Activated CD8-positive, alpha-beta T cell treated with anti-CD3 and anti-CD28 coated beads, Interleukin-2, amount 10 ng/mL, durations not matched to agents 7 days and 5 days (primary cell): ENCODE measurements at places on chromosomes 2 and 18. TPM values are rescaled to one million over a fixed set of nuclear protein-coding genes. Genes with fewer than 3 reads are reported as not detected.

DNA sequence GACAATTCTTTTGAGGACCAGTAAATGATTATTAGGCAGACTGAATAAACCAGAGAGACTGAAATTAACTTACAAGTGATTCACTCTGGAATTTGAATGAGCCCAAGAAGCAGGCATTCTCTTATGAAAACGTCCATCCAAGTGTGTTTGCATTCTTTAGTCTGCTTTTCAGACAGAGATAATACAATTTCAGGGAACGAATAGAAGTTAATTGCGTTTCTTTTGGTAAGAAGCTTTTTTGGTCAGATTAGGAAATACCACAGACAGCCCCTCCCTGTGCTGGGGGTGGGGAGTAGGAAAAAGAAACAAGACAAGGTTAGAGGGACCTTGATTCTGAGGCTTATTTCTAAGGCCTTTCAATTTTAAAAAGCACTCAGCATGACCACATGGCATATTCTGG lies 874.4 kb downstream of the SUCLG1 start:
- no peak for DNase-seq

DNA sequence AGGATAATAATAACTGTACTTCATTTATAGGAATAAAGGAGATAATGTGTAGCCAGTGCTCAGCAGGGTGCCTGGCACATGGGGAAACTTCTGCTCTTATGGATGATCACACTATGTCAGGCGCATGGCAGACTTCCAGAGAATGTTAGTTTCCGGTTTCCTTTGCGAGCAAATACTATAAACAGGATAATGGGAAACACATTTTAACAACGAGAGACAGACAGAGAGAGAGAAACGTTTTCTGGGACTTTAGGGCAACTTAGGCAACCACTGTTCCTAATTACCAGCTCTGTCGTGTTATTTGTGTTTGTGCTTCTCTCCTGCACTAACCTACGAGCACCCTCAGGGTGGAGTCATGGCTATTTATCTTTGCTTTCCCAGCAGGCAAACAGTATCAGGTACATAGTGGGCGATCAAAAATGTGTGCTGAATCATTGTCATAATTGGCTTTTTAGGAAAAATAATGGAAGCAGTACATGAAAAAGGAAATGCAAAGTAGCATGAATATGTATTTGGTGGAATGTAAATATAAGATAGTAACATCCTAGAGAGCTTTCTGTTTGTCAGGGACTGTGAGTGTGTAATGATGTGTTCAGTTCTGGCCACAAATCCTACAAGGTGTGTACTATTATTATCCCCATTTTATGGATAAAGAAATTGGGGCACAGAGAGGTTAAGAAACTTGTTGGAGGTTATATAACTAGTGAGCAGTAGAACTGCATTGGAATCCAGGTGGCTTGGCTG lies 36.8 kb upstream of the IGFBP2 start:
- DNase-seq = no peak

DNA sequence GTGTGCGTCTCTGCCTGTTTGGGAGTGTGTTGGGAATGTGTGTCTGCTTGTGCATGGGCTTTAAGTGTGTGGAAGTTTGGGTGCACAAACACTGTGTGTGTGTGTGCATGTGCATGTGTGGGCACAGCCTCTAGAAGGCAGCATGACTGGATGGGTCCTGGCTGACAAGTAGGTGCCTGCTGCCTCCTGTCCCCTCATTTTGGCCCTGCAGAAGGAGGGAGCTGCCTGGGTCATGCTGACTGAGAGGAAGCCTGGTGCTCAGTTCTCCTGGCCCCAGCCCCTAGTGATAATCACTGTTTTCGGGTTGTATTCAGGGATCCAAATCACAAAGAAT lies 34.1 kb downstream of the GLI2 start:
- DNase-seq = no peak

GRCh38 chr18:51649796-51650195 lies 452.3 kb upstream of the MEX3C start:
- DNase-seq = no peak

GRCh38 chr2:65264821-65265670 lies 37.4 kb downstream of the ACTR2 start:
- peak; percentile 25 for DNase-seq

DNA sequence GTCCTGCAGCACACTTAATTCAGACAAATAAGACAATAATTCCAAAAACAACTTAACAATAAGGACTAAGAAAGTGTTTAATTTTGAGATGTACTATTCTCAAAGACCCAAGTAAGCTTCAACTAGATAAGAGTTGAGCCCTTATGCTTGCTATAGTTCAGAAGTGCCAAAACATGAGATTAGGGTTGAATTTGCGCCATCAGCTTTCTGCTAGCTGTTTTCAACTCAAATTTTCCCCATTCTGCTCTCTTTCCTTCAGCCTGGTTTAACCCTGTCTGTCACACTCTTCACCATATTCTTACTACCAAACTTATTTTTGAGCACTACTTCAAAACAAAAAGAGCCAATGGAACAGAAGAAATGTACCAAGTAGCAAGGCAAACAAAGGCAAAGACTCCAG lies 4.1 kb downstream of the NFE2L2 start:
- no peak for DNase-seq

GRCh38 chr2:151189125-151189524 lies 72.5 kb downstream of the RBM43 start:
- DNase-seq = peak; percentile 53

GRCh38 chr2:70743677-70744076 lies 24.3 kb downstream of the ADD2 start:
- no peak for DNase-seq

DNA sequence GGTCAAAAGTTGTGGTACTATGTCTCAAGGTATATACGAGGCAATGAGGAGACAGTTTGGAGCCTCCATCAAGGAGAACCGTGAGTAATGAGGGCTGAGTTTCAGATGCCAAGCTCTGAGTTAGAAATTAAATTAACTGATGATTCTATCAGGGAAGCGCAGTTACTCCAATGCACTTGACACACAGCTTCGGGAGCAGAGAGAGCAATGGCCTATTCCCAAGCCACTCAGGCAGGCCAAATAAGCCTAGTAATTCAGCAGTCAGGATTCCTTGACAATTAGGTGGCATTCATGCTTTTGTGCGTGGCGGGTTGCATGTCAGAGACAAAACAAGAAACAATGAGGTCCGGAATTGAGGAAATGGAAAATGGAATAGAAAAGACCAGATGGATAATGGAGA lies 123.2 kb downstream of the MMADHC start:
- DNase-seq = no peak

DNA sequence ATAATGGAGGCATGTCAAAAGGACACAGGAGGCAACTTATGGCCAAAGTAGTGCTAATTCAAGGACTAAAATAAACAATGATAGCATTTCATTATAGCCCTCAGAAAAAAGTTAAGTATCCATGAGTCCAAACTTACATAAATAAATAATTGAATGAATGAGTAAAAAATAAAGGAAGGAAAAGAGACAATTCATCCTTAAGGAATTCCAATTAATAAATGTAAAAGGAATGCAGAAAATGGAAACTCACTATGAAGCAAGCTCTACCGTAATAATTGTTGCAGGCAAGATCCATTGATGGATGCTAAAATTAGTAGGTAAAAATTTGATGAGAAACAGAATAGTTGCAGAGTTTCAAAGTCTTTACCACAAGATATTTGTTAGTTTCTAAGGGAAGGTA lies 88.2 kb upstream of the RAPGEF4 start:
- DNase-seq = no peak

DNA sequence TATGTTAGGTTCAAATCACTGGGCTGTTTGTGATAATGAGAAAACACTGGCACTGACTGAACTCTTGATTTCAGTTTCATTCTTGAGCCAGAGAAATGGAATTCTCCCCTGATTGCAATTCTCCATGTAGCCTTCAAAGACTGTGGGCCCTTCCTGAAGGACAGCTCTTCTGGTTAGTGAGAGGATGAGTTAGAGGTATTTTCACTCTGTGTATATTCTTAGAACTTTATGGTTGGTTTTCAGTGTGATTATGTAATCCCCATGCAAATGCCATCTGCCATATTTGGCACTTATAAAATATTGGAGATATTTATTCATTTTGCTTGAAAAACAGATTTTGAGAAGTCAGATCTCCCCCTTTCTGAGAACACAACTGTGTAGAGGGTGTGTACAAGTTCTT lies 323.7 kb downstream of the SLC4A3 start:
- no peak for DNase-seq

DNA sequence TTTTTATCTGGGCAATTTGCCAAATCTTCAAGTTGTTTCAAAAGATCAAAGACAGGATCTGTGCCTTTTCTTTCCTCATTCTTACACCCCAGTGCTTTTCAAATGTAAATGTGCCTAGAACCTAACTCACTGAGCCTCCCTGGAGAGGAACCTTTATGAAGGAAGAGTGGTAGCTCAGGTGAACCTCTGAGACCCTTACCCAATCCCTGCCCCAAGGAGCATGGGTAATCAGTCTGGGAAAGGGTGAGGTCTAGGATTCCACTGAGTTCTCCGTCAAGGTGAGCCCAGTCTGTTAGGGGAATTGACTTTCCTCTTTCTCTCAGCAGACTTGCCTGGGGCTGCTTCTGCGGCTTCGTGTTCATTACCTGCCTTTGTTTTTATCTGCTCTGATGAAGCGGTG lies 88.1 kb upstream of the MAP4K4 start:
- no peak for DNase-seq

DNA sequence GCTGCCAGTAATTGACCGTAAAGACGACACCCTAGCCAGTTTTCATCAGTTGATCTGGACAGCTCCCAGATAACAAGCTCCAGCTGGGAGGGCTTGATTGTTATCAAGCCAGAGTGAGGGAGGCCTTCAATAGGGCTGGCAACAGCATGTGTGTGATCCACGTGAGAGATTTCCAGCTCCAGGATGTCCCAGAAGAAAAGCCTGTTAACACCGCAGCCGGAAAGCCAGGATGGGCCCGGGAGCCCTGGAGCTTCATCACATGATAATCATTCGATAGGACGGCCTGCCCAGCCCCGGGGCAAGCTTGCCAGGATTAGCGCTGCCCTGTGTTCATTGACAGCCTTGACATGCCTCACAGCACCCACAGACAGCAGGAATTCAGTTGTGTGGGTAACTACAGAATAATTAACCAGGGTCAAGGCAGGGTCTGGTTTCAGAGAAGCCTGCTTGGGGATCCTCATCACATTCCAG lies 182.5 kb downstream of the C1D start:
- no peak for DNase-seq

The KLHL14 gene
- not detected for total RNA-seq

The ADD2 gene
- total RNA-seq = 12.8 TPM

The XIRP2 gene
- total RNA-seq = not detected

The LINC00305 gene
- total RNA-seq = not detected
